ENCODE measurements at places on chromosomes 2 and 18.

DNA sequence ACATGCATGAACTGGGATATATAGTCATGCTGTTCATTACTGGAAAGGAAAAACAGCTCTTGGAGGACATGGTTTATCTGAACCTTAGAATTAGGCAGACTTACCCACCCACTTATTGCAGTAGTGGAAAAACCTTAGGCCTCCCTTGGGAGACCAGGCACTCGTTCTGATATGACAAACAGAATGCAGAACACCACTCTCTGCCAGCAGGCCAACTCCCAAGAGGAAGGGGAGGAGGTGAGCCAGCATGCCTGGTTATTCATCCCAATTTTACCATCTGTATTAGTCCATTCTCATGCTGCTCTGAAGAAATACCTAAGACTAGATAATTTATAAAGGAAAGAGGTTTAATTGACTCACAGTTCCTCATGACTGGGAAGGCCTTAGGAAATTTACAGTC, 17.5 kb downstream of the C18orf63 start:
- no peak for DNase-seq

DNA sequence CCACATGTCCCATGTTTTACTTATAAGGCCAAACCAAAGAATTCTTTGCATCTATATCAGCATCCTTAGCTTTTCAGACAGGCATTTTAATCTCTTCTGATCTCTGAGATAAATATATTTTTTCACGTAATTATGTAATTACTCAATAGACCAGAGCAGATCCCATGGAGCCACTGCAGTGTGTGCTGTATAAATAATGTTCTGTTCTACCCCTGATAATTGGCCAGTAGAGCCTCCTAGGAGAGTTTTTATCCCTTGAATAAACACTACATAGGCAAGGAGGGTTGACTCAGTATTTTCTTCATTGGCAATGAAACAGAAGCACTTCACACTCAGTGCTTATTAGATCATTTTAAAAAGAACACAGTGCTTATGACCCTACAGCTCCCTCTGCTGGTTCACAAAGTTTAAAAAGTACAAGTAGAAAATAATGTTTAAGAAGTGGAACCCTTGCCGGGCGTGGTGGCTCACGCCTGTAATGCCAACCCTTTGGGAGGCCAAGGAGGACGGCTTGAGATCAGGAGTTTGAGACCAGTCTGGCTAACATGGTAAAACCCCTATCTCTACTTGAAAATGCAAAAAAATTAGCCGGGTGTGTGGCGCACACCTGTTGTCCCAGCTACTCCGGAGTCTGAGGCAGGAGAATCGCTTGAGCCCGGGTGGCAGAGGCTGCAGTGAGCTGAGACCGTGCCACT, 91.9 kb downstream of the PPP1R1C start:
- DNase-seq: peak; percentile 61

DNA sequence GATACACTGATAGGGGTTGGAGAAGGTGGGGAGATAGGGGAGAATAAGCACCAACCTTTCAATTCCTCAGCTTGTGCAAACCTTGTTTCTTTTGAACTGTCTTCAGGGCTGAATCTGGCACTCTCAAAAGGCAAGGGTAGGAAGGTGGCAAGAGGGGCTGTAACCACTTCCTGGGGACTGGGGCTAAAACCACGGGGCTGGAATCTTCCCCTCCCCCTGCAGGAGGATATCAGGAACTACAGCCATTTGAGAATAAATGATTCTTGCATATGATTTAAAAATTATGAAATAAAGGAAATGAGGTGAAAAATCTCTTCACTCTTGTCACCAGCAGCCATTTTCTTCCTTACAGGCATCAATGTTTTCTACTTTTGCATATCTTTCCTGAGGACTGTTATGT, 50.8 kb downstream of the ATOH8 start:
- no peak for DNase-seq

DNA sequence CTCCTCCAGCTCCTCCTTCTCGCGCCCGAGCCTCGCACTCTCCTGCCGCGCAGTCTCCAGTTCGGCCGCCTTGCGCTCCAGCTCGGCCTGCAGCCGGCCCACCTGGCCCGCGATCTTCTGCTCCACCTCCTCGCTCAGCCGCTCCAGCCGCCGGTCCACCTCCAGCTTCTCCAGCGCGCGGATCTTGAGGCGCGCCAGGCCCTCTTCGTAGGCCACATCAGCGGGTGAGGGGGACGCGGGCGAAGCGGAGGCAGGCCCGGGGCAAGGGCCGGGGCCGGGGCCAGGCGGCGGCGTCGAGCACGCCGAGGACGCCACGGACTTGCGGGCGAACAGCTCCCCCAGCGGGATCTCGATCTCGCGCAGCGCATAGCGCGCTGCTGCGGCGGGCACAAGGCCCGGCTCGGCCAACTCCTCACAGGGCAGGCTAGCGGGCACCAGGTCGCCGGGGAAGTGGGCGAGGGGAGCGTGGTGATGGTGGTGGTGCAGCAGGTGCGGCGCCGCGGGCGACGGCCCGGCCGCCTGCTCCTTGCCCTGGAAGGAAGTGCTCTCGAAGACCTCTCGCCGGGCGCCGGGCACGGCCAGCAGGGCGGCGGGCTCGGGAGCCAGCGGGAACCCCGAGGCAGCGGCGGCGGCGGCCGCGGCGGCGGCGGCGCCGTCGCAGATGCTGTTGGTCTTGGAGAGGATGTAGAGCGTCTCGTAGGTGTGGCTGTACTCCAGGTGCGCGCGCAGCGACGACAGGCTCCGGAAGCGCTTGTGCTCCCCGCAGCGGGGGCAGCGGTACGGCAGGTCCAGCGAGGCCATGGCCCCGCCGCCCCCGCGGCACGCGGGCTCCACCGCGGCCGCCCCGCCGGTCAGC, 15.2 kb downstream of the FBXO41 start:
- no peak for DNase-seq

DNA sequence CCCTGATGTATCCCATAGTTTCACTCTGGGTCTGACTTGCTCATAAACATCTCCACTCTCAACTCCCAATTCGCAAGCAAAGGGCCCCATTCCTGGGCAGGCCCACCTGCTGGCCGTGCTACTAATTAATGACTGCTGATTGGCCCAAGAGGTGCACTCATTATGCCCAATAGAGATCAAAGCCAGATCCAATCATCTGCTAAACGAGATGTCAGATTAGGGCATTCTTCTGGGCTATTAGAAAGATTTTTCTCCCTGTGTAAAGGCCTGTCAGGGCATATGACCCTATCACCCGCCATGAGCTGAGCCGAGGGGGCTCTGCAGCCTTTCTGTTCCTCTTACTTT, 103.4 kb upstream of the HAAO start:
- no peak for DNase-seq

- DNase-seq: no peak
These were observed 31.6 kb downstream of the MBD2 start for GRCh38 chr18:54192900-54193299.

GRCh38 chr2:202112041-202112440, 39.0 kb downstream of the KIAA2012 start:
- no peak for DNase-seq

GRCh38 chr2:25993049-25993448, 10.8 kb upstream of the KIF3C start:
- no peak for DNase-seq

- no peak for DNase-seq
These were observed 68.3 kb upstream of the MYT1L start for GRCh38 chr2:2399396-2399795.

GRCh38 chr18:31429623-31430022, 17.9 kb upstream of the DSG3 start:
- DNase-seq: peak; percentile 58

DNA sequence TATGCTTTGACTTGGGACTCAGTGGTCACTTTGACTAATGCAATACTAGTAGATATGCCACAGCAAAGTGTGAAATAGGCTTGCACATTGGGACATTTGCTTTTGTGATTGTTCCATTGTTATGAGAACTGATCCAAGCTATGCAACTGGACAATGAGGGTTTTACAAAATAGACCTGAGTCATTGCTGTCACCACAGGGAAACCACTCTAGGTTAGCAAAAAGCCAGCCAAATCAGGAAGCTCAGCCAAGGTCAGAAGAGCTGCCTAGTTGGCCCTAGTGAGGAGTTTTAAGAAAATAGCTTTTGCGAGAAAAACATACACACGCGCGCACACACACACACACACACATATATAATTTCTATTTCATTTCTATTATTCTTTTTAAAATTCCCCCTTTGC, 452.4 kb upstream of the CDH7 start:
- no peak for DNase-seq

DNA sequence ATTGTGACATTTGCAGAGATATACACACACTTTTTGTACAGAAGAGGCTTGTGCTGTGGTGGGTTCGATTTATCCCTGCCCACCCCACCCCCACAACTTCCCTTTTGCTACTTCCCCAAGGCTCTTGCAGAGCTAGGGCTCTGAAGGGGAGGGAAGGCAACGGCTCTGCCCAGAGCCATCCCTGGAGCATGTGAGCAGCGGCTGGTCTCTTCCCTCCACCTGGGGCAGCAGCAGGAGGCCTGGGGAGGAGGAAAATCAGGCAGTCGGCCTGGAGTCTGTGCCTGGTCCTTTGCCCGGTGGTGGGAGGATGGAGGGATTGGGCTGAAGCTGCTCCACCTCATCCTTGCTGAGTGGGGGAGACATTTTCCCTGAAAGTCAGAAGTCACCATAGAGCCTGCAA, 40.0 kb downstream of the STEAP3 start:
- no peak for DNase-seq

GRCh38 chr2:150109028-150109427, 378.4 kb downstream of the RND3 start:
- no peak for DNase-seq

DNA sequence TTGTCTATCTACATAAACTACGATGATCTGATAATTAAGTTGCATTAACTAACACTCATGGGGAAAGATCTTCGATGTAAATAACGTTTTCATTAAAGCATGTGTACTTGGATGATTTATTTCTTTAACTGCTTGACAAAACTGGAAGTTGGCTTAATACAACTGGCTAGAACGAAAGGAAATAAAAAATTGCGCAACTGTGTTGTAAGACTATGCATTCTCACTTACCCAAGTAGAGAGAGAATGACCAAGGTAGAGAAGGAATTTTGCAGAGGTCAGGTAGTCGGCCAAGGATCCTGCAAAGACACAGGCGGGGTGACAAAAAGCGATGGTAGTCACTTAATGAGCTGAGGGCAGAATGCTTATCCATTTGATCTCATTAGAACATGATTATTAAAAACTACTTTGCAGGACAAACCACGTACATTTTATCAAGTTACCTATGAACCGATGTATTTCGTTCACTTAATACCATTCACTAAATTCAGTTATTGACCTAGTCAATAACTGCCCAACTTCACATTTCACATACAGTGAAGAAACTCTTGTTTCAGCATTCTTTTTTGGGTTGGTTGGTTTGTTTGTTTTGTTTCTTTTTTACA, 900 bp downstream of the SLC40A1 start:
- peak; percentile 19 for DNase-seq

- no peak for DNase-seq
These were observed 367.6 kb downstream of the RND3 start for GRCh38 chr2:150119819-150120218.

- DNase-seq: no peak
These were observed 114.5 kb upstream of the MAPRE2 start for GRCh38 chr18:34926683-34927082.

DNA sequence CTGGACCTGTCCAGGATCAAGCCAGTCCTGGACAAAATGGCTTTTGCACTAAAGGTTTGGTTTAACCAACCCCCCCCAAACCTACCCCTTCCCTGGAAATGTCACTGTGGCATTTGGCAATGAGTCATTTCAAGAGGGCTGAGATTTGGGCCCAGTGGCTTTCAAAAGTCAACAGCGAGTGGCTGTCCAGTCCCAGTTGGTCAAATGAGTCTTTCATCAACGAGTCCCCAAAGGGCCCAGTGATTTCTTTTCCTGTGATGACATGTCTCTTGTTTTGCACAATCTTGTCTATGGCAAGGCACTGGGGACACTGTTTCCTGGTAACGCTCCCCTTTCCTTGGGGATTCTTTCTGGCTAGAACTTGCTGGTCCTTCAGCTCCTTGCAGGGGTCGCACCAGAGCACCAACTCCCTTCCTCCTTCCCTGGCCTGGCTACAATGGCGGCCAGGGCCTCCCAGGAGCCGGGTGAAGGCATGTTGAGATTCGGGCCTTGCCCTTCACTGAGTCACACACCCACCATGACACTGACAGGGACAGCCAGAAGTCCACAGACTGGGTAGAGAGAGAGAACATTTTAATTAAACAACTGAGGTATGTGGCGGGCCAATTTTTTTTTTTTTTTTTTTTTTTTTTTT, 87.2 kb downstream of the SMAD7 start:
- no peak for DNase-seq

DNA sequence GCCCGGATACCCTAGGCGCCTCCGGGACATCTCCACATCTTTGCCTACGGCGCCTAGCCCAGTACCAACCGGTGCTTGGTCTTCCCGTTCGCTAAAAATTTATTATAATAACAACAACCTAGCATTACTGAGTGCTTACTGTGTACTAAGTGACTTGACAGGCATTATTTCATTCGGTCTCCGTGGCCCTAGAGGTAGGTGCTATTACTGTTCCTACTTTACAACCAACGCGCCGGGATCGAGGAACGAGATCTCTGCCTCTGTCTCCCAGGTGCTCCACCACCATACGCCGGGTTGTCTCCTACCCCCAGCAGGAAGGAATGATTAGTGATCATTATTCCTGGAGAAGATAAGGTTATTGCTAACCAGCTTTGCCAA, 657 bp upstream of the BIN1 start:
- no peak for DNase-seq

- DNase-seq: no peak
These were observed 28.4 kb downstream of the ADCYAP1 start for GRCh38 chr18:933082-933481.

DNA sequence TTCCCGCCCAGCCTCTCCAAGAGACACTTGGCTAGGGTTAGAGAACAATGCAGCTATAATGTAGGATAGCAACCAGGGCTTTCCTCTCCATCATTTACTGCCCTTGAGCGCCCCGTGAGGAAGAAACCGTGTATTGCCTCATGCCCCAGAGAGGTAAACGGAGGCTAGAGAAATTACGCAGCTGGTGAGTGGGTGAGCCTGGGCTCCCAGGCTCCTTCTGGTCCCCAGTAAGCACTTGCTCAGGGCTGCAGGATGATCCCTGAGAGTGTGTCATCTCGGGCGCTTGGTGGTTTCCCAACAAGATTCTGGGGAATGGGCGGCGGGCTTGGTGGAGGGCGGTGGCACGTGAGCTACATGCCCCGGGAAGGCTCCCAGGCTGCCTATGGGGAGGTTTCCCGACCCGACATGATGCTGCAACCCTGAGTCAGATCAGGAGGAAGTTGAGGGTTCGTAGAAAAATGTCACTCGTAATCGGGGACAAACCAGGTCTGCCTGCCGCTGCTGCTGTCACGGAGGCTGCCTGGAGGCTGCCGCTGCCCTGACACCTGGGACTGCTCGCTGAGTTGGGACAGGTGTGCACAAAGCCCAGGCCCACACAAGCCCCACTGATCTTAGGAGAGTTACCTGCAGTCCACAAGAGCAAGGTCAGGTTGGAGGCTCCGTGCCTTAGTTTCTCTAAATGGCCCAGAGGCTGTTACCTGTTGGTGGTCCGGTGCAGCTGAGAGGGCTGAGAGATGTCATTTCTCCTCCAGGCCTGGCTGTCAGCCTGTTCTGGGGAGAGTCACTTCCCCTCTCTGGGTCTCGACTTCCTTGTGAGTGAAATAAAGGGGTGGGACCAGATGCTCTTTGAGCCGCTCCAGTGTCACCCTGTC, at the start of gene GPR55:
Gene GPR55 (minus strand): TSS at position 773 of the 872 bp plus-strand sequence. CDS start 14,280 bp downstream, outside the sequence.
- no peak for DNase-seq
